ENCODE measurements at places on chromosomes 12 and 14.

- DNase-seq: no peak
Measured at GRCh38 chr12:68336889-68337303, 4.7 kb upstream of the MDM1 start.

GRCh38 chr12:79151956-79152355 is 287.4 kb downstream of the SYT1 start:
- DNase-seq: no peak

GRCh38 chr12:58176296-58176869 is 235.0 kb downstream of the ATP23 start:
- no peak for DNase-seq

- no peak for DNase-seq
Measured at GRCh38 chr12:39682689-39683477, 63.3 kb upstream of the ABCD2 start.

DNA sequence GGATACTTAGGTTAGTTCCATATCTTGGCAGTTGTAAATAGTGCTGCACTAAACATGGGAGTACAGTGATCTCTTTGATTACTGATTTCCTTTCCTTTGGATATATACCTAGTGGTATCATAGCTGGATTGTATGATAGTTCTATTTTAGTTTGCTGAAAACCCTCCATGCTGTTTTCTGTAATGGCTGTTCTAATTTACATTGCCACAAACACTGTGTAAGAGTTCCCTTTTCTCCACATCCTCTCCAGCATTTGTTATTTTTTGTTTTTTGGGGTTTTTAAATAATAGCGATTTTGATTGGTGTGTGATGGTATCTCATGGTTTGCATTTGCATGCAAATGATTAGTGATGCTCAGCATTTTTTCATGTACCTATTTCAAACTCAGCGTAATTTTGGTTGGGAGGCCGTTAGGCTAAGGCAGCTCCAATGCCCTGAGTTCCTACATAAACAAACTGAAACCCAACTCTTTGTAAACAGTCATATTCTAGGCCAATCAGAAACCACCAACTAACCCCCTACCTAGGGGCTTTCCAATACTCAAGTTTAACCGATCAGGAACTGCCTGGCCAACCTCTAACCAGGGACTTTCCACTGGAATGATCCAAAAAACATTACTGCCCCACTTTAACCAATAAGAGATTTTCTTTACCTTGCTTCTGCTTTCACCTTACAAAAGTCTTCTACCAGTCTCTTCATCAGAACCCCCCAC is 171.6 kb downstream of the FBXL14 start:
- no peak for DNase-seq
